NCI-H1436 treated with DMSO at 0.1 percent for 48 hours (cell line): ENCODE measurements at places on chromosomes 4 and X.

DNA sequence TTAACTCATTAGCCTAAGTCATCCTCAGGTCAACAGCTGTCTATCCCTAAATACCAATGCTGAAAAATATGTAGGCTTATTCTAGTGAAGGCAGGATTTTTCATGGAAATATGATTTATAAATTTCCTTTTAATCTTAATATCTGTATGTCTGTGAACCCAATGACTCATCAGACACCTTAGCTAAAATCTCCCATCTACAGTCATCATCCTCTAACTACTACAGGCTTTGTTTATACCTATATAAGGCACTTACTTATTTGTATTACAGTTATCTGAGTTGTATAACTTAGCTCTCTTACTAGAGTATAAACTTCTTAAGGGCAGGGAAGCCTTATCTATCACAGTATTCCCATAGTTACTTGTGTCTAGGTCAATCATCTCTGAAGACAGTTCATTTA lies 24.2 kb downstream of the AMMECR1 start:
- no peak for DNase-seq

GRCh38 chrX:84357296-84357695 lies 145.0 kb downstream of the HDX start:
- DNase-seq, result no peak

DNA sequence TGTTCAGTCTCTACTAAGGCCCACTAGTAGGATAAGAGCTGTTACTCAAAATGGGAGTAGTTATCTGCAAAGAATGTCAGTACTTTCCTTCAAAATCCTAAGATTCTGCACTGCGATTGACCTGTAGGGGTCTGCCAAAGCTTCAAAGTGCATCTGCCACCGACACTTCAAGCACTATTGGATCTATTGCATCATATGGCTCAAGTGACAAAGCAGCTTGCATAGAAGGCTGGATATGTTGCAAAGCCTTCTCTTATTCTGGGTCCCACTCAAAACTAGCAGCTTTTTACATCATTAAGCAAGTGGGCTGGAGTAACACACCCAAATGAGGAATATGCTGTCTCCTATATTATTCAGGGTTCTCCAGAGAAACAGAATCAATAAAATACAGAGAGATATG lies 115.4 kb upstream of the EMCN start:
- no peak for DNase-seq

- no peak for DNase-seq
Observed at GRCh38 chr4:63583007-63583406, 826.2 kb downstream of the TECRL start.

DNA sequence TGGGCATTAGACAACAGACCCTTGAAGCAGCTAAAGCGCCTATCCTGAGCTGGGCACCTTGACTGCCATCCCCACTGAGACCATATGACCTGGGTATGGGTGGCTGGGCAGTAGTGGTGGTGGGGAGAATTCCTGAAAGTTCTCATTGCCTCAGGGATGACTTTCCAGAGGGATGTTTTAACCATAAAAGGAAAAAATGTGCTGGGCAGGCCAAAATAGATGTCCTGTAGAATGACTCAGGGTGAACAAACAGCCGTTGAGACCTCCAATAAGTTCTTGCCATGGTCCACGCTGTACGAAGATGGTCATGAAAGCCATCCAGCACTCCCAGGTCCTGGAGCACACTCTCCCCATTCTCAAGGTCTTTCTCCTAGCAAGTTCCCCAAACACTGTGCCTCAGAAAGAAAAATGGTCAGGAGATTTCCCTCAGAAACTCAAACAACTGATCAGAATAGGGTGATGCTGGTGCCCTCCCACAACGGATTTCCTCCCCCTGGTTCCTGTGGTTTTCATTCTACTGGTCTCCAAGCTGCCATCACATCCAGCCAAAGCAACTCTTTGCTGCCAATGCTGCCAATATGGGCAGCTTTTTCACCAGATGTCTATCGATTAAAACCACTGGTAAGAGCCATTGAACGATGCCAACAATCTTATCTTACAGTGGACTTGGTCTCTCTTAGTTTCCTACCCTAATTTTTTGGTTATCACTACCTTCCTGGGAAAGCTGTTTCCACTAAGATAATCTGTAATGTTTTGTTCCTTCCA lies 11.2 kb downstream of the CDKN2AIP start:
- DNase-seq, result no peak

DNA sequence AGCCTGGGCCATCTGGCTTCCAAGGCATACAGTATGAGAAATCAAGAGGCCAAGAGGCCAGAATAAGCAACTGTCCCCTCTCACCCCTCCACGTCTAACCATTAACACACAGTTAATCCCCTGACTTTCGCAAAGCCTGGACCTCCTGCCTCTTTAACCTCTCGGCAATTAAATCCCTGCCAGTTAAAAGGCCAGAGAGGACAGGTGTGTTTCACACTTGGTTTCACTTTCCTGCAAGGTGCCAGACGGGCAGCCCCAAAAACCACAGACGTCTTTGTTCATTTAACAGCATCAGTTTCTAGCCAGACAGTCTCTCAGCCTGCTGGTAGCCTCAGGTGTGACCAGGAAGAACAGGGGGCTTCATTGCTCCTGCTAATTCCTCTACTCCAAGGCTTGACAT lies 91.1 kb upstream of the KIT start:
- no peak for DNase-seq
